NCI-H1694 (cell line): ENCODE measurements at places on chromosomes 4 and X.

DNA sequence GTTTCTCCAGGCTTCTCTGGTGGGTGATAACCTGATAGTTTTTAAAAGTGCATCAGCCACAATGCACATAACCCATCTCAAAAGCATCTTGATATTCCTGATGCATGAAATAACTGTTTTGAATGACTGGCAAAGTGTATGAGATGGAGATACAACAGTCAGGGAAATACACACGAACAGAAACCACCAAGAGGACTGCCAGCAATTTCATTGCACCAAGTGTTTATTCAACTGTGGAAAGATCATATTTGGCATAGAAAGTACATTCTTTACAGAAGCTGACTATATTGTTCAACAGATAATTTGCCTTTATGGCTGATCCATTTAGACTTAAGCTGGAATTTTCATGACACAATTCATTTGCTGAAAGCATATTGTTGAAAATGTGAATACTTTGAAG, 139.5 kb downstream of the SLIT2 start:
- no peak for DNase-seq

DNA sequence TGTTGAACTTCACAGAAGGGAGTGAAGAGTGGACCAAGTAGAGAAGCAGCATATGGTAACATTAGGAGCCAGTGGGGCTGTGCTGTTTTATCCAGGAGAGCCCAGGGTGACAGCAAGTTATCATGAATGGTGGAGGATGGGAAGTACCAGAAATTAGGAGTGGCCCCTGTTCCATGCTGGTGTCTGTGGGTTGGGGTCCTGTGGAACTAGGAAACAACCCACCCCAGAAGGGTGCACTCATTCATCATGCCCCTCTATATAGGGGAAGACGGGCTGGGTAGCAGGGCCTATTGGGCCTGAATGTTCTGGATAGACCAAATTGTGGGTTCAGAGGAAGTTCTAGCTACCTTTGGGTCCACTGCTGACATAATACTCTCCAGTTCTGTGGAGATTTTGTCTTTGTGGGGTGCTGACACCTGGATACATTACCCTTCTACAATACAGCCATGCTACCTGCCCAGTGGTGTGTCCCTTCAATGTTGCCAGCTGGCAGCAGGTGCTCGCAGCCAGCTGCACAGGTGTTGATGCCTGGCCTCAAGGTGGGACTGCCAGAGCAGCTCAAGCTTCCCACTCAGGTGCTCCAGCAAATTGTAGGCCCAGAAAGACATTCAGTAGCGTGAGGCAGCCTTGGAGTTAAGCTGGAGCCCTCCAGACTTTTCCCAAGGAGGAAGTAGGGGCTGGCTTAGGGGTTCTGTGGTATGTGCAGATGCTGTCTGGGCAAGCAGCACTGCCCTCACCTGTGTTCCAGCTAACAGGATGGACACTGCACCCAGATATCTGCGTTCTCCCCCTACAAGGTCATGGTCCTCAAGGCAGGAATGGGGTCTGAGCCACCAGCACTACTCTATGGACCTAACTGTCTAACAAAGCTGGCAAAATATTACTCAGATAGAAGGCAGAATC, 106.5 kb downstream of the NHSL2 start:
- DNase-seq: no peak

GRCh38 chrX:115592997-115593734, 32.2 kb downstream of the PLS3 start:
- DNase-seq: no peak

GRCh38 chrX:11672213-11672612, 6.5 kb upstream of the ARHGAP6 start:
- DNase-seq: no peak

DNA sequence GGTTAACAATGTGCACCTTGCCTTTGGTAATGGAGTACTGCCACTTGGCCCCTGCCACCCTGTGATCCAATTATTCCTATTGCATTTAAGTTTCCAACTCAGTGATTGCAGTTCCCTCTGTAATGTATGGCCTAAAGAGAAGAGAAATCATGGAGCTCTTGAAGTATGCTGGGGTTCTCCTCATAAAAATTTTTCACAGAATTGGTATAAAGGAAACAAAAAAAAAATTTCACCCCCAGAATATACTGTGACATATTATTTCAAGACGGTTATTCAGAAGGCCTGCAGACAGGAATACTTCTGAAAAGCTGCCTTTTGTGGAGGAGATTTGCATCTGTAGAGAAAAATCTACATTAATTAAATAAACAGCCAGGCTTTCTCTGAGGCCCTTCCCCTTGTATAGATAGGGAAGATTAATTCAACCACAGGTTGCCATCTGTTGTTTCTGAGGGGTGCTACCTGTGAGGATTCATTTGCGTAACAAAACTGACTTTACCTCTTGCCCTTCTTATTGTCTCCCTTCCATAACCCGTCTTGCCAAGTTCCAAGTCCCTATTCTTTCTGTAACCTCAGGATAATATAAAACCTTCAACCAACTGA, 94.8 kb upstream of the LANCL3 start:
- DNase-seq: no peak

GRCh38 chrX:52420824-52421443, 52.1 kb downstream of the XAGE2 start:
- no peak for DNase-seq

DNA sequence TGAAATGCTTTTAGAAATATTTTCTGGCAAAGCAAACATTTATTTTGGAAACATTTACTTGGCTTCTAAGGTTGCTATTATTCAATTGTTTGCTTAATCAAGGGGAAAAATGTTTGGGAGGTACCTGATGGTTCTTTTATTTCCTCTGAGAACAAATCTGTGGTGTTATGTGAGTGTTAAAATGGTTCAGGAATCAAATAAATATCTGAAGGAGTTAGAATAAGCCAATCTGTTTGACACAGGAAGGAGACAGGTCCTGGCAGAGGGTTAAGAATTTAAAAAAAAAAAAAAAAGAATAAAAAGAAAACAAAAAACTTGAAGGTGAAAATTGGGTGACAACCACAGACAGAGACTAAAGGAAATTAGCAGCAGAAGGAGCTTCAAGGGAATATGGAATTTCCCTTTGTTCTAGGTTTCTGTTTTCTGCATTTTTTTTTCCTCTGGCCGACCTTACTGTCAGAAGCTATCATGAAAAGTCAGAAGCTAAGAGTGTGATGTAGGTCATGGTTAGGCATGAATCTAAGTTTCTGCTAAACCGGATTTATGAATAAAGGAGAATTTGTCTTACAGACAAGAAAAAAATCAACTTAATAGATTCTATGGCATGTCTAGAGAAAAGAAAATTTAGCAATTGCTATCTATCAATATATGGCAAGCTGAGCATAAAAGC, 78.6 kb upstream of the PNPLA4 start:
- no peak for DNase-seq

- DNase-seq: no peak
Measured at GRCh38 chr4:170662250-170662649, 572.5 kb upstream of the AADAT start.

GRCh38 chr4:174540175-174540574, 17.9 kb upstream of the HPGD start:
- no peak for DNase-seq

- DNase-seq: no peak
Measured at GRCh38 chrX:105837232-105837631, 14.9 kb downstream of the NRK start.

- DNase-seq: no peak
Measured at GRCh38 chr4:1176398-1177273, 4.3 kb upstream of the SPON2 start.

DNA sequence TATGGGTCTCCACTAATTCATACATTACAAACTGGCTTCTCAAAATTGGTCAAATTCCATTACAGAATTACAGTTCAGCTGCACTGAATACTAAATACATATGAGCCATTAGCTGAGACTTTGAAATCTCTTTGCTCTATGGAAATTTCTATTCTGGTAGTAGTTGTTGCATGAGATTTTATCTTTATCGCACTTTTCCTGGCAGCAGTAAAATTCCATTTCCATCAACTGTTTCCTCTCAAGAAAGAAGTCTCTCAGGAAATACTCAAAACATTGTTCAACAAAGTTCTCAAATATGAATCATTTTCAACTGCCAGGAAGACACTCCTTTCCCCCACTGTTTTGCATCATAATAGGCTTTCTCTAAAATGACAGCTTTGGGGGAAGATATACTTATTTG, 51.3 kb downstream of the ATP11C start:
- no peak for DNase-seq

DNA sequence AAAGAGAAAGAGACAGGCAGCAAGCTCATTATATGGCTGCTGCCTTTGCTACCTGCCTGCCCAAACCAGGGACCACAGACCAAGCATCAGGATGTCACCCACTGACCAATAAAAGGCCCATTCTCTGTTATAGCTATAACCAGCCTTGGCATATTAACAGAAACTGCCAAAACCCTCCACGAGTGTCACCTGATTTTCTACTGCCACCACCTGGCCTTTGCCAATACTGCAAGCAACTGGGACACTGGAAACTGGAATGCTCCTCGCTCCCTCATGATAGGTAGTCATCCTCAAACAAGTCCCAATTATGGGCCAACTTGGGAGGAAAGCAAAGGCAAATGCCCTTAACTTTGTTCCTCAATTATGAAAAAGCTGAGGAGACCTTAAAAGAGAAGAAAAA, 76.0 kb downstream of the SPIN4 start:
- DNase-seq: no peak

GRCh38 chrX:5388087-5388486, 840.6 kb downstream of the NLGN4X start:
- no peak for DNase-seq

- no peak for DNase-seq
Measured at GRCh38 chrX:9677098-9677739, 88.4 kb downstream of the GPR143 start.

DNA sequence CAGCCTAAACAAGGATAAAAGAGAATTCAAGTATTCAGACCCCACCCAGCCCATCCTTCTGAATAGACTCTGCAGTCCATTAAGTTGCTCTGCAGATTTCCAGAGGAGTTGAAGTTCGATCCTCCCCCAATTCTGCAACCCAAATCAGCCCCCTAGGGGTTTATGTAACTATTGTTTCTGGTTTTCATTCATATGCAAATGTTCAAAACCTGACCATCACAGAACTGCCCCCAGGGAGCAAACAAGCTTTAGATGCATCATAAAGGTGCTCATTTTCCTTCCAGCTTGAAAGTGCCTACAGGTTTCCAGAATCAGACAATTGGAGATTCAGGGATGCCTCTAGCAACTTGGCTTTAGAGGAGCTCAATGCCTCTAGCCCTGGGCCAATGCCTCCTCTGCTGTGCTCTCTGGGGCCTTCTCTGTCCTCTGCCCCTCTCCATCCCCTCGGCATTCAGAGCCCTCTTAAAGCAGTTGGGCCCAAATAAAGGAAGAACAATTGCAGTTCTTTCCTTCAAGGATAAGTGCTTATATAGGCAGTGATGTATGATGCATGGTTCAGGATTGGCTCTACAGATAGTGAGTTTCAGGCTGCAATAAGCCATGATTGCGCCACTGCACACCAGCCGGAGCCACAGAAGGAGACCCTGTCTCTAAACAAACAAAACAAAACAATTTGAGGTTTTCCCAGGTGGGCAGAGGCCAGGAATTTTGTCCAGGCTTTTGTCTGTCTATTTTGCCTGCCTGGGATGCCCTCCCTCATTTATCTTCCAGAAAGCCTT, 23.5 kb upstream of the SPINK2 start:
- DNase-seq: no peak

DNA sequence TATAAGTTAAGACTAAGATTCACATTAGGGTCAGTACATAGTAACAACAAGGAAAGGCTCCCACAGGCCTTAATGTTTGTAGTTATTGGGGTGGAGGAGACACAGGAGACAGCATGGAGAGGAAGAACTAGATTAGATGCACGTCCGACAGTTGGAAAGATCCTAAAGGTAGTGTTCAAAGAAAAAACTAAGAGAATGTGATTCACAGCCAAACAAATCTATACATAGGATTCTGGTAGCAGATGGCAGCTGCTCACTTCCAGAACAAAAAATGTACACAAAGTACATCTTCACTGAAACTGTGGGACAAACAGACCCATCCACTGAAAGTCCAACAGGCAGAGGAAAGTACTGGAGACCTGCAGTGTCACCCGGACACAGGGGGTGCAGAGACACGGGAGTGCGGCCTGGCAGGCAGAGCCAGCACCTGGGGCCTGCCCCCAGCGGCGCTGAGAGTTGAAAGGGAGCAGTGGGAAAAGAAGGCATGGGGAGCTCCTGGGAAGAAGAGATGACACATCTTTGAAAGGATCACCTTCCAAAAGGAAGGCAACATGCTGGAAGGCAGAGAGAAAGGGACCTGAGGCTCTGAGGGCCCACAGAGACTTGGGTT, 40.0 kb downstream of the NELFA start:
- no peak for DNase-seq

- DNase-seq: no peak
Measured at GRCh38 chr4:101987623-101988243, 197.2 kb downstream of the BANK1 start.

- DNase-seq: no peak
Measured at GRCh38 chr4:138892483-138893407, 122.8 kb upstream of the NOCT start.

- no peak for DNase-seq
Measured at GRCh38 chrX:2468261-2469195, 32.2 kb downstream of the DHRSX start.

DNA sequence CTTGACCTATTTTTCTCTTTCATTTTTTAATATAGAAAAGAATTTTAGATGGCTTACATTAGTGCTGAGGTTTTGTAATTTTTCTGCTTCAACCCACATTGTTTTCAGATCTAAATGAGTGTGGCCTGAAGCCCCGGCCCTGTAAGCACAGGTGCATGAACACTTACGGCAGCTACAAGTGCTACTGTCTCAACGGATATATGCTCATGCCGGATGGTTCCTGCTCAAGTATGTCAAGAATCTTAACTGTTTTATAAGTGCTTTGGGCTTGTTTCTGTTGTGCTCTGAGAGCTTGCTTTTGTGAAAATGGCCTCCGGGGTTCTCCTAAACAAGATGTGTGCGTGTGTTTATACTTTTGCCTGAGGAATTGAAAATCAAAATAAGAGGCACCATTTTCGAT, 41.6 kb downstream of the NPNT start:
- no peak for DNase-seq

DNA sequence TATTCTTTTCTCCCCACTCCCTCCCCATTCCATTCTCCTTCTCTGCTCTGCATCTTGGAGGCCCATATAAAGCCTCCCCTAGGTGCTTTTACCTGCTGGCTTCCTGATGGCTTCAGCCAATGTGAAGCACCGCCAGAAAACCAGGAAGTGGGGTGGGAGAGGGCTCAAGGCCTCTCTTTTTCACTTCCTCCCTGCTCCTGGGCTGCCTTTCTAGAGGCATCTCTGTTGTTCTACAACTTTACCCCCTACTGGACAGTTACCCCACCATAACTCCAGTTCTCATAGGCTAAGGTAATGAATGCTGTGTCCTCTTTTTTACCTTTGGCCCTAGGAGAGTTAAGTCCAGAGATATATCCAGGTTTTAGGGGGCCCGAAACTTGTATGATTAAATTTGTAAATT, 62.4 kb upstream of the PPARGC1A start:
- no peak for DNase-seq

- no peak for DNase-seq
Measured at GRCh38 chrX:27446423-27446822, 16.7 kb downstream of the PPP4R3C start.

GRCh38 chr4:166594326-166594946, 639.9 kb downstream of the SPOCK3 start:
- no peak for DNase-seq

- DNase-seq: no peak
Measured at GRCh38 chrX:20252381-20253231, 14.1 kb downstream of the RPS6KA3 start.
